ENCODE measurements at places on chromosomes 11 and 22.

DNA sequence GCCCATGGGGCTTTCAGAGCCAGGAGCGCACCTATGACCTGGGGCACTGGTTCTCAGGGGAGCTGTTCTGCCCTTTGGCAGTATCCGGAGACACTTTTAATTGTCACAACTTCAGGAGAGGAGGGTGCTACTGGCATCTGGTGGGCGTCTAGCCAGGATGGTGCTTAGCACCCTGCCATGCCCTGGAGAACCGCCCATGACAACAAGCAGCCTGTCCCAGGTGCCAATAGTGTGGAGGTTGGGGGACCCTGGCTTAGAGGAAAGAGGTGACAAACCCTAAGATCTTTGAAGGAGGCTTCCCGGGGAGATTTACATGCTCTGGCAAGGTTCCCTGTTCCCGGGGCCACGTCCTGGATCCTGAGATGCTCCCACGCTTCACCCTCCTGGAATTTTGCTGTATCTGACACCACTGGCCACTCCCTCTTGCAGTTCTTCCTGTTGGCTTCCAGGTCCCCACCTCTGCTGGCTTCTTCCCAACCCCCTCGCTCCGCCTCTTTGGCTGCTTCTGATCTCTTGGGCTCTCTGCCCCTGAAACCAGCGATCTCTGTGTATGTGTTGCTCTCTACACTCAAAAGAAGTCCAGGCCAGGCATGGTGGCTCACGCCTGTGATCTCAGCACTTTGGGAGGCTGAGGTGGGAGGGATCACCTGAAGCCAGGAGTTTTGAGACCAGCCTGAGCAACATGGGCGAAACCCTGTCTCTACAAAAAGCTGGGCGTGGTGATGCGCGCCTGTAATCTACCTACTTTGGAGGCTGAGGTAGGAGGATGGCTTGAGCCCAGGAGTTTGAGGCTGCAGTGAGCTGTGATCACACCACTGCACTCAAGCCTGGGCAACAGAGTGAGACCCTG lies 31.1 kb downstream of the FADS3 start:
- DNase-seq, result no peak

DNA sequence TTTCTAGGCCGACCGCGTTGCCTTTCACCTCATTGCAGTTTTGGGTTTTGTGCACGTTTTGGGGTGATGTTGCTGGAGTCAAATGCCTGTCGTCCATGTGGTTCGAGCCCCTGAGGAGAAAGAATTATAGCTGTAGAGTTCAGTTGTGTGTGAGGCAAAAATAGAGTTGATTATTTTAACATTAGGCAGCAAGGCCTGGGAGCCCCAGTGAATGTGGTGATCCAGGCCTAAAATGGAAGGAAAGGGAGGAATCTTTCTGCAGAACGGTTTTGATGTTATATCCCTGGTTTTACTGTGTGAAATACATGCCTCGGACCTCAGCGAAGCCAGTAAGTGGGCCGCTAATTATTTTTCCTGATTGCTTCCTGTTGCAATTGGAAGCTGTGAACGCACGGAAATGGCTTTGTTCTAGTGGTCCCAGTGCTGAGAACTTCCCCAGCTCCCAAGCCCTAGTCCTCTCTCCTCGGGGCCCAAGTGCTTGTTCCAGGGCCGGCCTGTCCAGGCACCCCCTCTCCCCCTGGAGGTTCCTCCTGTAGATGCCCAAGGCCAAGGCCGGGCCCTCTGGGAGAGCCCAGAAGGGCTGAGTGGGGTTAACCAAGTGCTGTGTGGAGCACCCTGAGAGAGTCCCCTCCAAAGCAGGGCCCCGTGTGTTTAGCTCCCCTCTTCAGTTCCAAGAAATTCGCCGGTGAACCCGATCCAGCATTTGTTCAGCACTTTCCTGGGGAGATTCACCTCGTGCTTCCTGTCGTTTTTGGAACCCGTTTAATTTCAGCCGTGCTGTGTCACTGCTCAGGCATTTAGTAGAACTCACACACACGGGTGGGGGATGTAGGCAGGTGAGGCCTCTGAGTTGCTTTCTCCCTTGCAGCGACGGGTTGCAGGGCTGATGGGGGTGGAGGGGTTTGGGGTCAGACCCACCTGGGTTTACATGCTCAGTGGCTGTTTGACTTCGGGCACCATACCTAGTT lies 2.1 kb downstream of the LRP5 start:
- DNase-seq, result no peak

- peak; percentile 46 for DNase-seq
These were observed 23.2 kb downstream of the RTN4R start for GRCh38 chr22:20244691-20245576.

DNA sequence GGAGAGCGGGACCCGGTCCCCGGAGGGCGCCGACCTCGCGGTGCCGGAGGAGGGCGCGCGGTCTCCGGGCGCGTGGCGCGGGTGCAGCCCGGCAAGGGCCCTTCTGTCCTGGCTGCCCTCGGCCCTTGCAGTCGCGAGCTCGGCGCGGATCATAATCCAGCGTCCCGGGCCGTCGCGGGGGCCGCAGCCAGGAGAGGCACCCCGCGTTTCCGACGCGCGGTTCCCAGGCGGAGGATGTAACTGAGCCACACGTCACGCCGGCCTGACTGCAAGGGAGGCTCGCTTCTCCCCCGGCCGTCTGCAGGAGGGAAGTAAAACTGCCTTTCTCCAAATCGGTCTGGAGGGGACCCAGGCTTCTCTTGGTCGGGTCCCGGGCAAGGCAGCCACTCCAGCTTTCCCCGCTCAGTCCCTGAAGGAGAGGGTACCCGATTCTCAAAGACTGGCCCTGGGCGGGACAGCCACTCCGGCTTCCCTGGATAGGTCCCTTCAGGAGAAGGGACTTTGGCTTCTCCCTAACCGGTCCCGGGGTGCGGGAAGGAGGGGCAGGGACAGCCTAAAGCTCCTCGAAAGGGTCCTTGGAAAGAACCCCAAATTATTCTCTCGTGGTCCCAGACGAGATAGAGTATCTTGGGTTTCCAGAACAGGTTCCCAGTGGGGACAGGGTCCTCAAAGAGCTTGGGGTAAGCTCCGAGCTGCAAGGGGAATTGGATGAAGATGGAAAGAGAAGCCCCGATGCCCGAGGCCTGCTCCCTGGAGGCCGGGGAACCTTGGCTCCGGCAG lies 836 bp downstream of the SPON1 start:
- DNase-seq, result no peak

GRCh38 chr22:31398231-31398630 lies 1.2 kb upstream of the DRG1 start:
- DNase-seq, result no peak

DNA sequence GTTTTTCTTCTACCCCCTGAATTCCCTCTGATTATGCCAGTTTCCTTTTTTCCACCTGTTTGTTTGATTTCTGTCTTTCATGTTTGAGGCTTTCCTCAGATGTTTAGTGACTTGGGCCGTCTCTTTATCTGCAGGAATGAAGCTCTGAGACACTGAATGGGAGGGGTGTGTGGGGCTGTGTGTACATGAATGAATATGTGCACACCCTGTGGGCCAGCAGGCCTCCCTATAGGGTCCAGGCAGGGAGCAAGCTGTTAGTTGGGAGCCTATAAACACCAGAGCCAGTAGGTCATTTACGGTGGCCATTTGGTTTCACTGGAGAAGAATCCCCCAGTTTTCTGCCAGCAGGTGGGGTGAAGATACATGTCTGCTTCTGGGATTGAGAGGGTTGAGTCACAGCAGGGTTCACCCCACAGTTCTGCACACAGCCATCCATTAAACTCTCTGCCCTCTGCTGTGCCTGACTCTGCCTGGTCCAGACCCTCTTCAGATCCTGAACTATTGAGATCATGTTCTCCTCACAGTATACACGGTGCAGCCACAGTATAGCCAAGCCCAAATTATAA lies 34.8 kb downstream of the BARX2 start:
- DNase-seq, result no peak

DNA sequence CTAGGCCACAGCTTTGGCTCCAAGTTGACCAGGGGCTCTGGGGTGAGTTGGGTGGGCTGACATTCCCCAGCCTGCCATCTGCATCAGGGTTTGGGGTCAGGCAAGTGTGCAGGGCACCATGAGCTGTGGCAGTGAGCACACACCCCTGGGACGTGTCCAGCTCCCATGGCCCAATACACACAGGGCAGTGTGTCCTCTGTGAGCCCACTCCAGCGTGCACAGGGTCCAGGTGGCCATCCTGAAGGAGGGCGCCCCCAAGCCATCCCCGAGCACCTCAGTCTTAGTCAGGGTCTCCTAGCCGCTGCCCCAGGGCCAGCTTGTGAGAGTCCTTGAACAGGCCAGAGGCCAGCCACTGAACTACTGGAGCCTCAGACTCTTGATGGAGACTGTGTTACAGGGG lies 1.2 kb upstream of the FGF3 start:
- DNase-seq, result no peak

DNA sequence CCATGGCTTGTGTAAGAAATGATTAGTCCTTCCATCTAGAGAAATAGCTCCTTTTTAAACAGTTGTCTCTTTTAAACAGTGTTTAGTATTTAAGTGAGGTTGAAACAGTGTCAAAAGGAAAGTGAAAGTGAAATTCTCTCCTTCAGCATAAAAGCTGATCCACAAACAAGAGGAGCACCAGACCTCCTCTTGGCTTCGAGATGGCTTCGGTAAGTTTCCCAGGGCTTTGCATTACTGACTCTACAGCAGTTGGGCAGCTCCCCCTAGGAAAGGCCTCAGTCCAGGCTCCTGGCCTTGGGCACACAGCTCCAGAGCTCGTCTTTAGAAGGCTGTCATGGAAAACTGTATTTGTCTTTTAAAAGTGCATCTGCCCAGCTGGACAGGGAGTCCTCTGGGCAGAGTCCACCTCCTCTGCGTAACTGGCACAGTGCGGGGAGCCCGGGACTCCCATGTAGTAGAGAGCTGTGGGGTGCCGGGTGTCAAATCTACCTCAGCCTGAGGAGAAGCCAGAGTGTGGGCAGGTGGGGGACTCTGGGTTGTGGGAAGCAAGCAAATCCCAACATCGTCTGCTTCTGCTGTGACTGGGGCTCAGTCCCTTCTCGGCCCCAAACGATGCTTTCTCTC lies at the start of gene PLAAT4:
Gene PLAAT4 (plus strand): TSS at position 140 of the 624 bp plus-strand sequence. CDS start 61 bp downstream, at position 201.
- DNase-seq, result peak; percentile 39

DNA sequence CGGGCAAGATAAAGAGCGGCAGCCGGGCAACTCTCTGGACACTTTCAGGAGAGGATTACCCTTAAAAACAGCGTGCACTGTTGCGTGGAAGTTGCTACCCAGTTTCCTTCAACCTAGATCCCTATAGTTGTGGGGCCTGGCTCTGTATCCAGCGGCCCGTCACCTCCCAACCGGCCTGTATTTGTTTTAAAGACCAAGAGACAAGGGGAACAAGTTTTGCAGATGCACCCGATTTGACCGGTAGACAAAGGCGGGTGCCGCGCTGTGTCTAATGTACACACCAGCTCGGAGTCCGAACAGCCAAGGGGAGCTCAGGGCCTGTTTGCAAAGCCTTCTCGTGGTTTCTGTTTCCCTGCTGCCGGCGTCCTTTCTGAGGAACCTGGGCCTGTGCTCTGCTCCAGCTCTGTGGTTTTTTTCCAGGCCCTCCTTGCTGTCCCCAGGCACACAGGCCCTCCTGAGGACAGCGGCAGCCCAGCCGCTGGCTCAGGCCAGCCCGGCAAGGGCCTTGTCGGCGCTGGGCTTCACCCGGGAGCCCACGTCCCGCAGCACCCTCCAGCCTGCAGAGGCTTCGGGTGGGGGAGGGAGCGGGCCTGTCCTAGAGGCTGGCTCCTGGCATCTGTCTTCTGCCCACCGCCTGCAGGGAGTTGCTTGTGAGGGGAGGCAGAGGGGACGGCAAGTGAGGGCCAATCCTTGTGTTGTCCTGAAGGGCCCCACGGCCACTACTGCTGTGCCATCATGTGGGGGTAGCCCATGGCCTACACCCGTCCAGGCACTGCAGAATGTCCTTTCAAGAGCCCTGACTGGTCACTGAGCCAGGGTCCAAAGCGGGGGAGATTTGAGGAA lies 1.4 kb downstream of the TBX1 start:
- DNase-seq, result no peak

DNA sequence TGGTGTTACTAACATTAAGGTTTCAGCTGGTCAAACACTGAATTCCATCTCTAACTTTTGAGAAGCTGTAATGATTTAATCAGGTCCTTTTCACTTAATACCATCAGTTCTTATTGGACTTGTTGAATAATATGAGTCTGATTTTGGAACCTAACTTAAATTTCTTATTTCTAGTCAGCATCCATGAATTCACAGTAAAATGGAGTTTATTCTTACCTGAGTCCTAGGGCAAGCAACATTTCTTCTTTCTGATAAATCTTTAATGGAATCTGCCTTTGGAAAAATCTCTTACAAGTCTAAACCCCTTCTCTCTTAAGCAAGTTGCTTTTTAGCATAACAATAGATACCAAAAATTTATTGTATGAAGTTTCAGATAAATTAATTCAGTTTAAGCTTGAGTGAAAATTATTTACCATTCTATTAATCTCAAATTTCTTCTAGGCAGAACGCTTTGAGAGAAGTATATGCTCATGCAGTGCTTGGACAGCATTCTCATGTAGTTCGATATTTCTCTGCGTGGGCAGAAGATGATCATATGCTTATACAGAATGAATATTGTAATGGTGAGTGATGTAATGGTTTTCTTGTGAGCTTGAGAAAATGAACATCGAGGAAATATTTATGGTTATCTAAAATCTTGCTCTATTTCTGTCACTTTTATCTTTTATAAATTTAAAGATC lies 3.4 kb downstream of the WEE1 start:
- no peak for DNase-seq

DNA sequence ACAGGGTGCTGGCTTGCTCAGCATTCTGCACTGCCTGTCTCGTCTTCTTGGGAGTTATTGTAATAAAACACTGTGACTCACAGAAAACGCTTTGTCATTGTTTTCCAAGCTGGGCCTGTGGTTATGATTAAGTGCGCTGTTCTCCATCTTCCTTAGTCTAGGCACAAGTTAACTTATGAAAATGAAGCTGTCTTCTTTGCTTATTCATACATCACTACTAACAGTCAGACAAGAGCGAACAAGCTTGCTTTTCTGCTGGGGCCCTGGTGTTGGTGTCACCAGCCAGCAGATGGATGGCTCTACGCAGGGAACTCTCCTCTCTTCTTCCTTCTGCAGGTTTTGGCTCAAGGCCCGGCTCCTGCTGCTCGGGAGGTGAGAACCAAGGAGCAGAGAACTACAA lies 380.1 kb upstream of the SYN3 start:
- DNase-seq, result no peak

GRCh38 chr11:113272281-113272680 lies 42.1 kb upstream of the TTC12 start:
- no peak for DNase-seq

GRCh38 chr11:11706028-11706427 lies 84.2 kb upstream of the GALNT18 start:
- no peak for DNase-seq

DNA sequence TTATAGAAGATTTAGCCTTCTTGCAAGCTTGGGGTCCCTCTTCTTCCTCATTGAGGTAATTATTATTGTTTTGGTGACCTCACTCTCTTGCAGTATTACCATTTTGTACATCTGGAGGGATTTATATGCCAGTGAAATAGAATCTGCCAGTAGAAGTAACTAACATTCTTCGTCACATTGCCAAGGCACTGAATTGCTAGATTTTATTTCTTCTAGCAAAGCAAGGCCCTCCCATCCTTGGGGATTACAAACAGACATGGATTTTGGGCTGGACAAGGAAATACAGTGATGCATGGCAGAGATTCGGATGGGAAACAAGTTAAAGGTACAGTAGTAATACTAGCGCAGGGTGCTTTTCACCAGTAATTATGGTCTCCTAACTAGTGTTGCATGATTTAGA lies 7.8 kb downstream of the ADAMTS15 start:
- DNase-seq, result no peak

Measured in central memory CD4-positive, alpha-beta T cell (primary cell).